ENCODE measurements at places on chromosomes 16 and 17. TPM values are rescaled to one million over a fixed set of nuclear protein-coding genes. Genes with fewer than 3 reads are reported as not detected.

DNA sequence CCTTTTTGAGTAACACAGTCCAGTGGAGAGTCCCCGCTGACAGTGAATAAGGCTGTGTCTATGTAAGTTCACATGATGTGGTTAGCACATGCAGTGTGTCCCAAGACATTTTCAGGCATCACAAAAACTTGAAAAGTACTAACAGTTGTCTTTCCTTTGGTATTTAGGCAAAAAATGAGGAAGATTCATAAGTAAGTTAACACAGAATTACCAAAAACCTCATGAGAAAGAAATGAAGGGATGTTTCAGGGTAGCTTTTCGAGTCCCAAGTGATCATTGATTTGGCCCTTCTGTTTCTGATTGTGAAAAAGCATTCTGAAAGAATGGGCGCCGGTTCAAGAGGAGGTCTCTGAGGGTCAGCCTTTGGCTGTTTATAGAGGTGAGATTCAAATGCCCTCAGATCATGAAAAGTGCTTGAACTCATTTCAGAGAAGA is 529 bp upstream of the ASPA start:
- DNase-seq, result no peak

NAGS gene
- 0.86 TPM for total RNA-seq

GRCh38 chr17:8875436-8875835 is 8.0 kb upstream of the PIK3R6 start:
- DNase-seq, result no peak

PTGES3L gene
- total RNA-seq, result 11.2 TPM

DNA sequence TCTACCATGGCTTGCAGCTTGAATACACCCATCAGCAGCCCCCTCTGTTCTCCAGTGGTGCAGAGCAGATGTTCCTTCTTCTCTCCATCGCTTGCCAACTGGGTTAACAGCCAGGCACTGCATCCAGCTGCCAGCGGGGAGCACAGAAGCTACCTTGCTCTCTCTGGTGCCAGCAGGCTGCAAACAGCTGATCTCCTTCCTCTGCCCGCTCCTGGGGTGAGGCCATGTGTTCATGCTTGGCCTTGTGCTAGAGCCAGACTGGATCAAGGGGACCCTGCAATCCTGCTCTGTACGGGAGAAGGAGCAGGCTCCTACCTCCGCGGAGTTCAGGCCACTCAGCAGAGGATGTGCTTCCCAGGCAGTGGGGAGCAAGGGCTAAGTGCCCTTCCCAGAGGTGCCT is 24.1 kb upstream of the ENGASE start:
- peak; percentile 48 for DNase-seq

DNA sequence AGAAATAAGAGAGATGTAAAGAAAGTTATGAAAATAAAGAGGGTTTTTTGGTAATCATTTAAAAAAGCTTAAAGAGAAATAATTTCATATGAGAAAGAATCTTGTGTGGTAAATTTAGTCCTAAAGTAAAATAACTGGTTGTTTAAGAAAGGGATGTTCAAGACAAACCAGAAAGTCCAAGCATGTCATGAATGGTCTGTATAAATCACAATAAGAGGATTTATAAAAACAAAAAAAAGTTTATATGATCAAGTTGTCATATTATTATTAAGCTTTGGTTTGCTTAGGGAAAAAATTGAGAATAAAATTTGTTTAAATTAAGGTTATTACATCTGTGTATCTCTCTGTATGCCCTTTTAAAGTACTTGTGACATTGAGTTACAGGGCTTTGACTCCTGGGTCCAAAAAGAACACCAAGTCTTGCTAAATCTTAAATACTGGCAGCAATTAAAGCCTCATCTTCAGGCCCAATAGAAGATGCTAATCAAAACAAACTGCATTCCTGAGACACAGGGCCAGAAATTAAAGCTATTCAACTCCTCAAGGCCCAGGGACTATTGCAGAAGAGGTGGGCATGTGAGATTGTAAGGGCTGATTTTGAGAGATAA is 15.6 kb upstream of the TRIM25 start:
- no peak for DNase-seq

UTS2R gene
- not detected for total RNA-seq

CX3CL1 gene
- 45.2 TPM for total RNA-seq
